ENCODE measurements at places on chromosomes 5 and 9. TPM values are rescaled to one million over a fixed set of nuclear protein-coding genes. Genes with fewer than 3 reads are reported as not detected.

The GBGT1 gene
- total RNA-seq = 8.2 TPM

The PCDHB8 gene
- 2.2 TPM for total RNA-seq

The SLC6A19 gene
- not detected for total RNA-seq

The CA9 gene
- 0.30 TPM for total RNA-seq

The HRCT1 gene
- 8.1 TPM for total RNA-seq

The SUSD1 gene
- total RNA-seq = 8.1 TPM

The EXOSC2 gene
- 11.2 TPM for total RNA-seq

The ZNF300 gene
- total RNA-seq = 0.76 TPM

The IL31RA gene
- not detected for total RNA-seq

The CDC42SE2 gene
- total RNA-seq = 11.6 TPM

The TAF11L14 gene
- not detected for total RNA-seq

The ZNF618 gene
- 1.6 TPM for total RNA-seq

The LCN2 gene
- total RNA-seq = not detected

The FAXDC2 gene
- 27.6 TPM for total RNA-seq

The CDC14B gene
- total RNA-seq = 14.5 TPM

The PFDN1 gene
- 80.6 TPM for total RNA-seq

The ADCY2 gene
- 0.19 TPM for total RNA-seq

The MARCHF11 gene
- total RNA-seq = 5.4 TPM

The ANGPTL2 gene
- 37.1 TPM for total RNA-seq

The HK3 gene
- total RNA-seq = 6.4 TPM

The LRRC19 gene
- not detected for total RNA-seq

The TMEM252 gene
- total RNA-seq = not detected

The OTP gene
- total RNA-seq = not detected

The PHF24 gene
- total RNA-seq = 0.22 TPM

The NPDC1 gene
- total RNA-seq = 69.0 TPM

The FABP6 gene
- total RNA-seq = 3.5 TPM

The PCDHB2 gene
- 1.7 TPM for total RNA-seq

The DPYSL3 gene
- 22.1 TPM for total RNA-seq

The PCDH1 gene
- 21.0 TPM for total RNA-seq

The CERT1 gene
- 26.0 TPM for total RNA-seq

The SPATA31C1 gene
- total RNA-seq = not detected

The BICD2 gene
- total RNA-seq = 33.8 TPM

The PCDHGA12 gene
- 6.5 TPM for total RNA-seq

The GPRIN1 gene
- total RNA-seq = 0.41 TPM

The PCDHA5 gene
- 0.05 TPM for total RNA-seq

The OR2Y1 gene
- not detected for total RNA-seq

The SPATA31E1 gene
- total RNA-seq = not detected

The IL13 gene
- total RNA-seq = not detected

The ACOT12 gene
- not detected for total RNA-seq

The MLANA gene
- not detected for total RNA-seq

The SAPCD2 gene
- total RNA-seq = 0.22 TPM

The PCDHA1 gene
- total RNA-seq = not detected

The IL4 gene
- not detected for total RNA-seq

The INSYN2B gene
- 0.87 TPM for total RNA-seq

The GPR150 gene
- total RNA-seq = not detected

The FGD3 gene
- total RNA-seq = 3.0 TPM

The SPARC gene
- total RNA-seq = 517 TPM

The CDC20B gene
- not detected for total RNA-seq

The SH3TC2 gene
- 14.6 TPM for total RNA-seq

The SLC6A7 gene
- total RNA-seq = not detected
